ENCODE measurements at places on chromosomes 2 and 18.

DNA sequence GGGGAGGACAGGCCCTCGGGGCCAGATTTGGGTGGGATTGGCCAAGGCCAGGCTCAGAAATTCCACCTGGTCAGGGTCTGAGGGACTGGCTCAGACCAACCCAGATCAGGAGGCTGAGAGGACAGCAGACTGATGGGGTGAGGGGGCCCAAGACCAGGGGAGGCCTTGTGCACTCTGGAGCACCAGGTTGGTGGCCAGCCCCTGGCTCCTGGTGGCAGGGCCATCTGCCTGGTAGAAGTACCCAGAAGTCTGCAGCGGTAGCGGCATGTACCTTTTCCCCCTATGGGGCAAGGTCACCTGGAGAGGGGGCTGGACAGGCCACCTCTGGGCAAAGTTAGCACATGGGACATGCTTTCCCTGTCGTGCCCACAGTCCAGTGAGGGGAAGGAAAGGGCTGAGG, 21.2 kb upstream of the ODC1 start:
- no peak for DNase-seq

DNA sequence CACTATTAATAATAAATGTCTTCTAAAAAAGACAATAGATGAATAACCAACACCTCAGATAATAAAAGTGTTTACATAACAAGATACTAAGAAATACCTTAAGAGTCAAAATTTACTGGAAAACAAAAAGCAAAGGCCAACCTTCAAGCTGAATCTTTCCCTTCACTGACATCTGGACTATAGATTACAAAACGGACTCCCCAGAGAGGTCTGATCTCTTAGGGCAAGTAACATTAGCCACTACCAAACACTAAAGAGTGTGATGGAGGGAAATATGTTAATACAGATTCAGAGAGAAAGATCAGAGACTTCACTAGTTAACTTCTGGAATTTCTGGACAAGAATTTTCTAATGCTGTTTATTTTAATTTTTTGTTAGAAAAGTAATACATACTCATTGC, 13.9 kb downstream of the CLASP1 start:
- no peak for DNase-seq

DNA sequence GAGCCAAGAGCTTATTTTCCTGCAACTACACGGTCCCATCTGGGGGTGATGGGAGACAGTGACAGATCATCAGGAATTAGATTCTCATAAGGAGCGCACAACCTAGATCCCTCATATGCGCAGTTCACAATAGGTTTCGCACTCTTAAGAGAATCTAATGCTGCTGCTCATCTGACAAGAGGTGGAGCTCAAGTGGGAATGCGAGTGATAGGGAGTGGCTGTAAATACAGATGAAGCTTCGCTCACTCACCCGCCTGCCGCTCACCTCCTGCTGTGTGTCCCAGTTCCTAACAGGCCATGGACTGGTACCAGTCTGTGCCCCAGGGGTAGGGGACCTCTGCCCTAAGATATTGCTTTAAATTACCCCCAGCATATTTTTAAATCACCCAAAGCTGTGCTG, 10.8 kb downstream of the LRRFIP1 start:
- DNase-seq: no peak

DNA sequence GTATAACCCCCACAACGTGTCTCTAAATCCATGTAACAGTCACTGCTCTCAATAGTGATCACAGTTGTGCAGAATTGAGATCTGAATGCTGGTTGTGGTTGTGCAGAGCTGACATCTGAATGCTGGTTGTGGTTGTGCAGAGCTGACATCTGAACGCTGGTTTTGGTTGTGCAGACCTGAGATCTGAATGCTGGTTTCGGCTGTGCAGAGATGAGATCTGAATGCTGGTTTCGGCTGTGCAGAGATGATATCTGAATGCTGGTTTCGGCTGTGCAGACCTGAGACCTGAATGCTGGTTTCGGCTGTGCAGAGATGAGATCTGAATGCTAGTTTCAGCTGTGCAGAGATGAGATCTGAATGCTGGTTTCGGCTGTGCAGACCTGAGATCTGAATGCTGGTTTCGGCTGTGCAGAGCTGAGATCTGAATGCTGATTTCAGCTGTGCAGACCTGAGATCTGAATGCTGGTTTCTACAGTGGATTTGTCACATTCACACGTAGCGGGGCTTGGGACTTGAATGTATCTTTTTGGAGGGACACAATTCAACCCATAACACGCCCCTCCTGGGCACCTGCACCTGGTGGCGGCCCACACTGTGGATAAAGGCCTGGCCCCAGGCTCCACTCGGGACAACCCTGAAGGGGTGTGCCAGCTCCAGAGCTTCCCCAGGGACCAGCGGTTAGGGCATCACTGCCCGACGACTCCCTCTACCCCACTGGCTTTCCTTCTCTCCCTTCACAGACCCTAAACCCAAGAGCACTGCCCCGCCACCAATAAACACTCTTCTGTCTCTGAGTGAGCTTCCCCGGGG, 51.1 kb upstream of the SLC66A3 start:
- no peak for DNase-seq

GRCh38 chr18:70420146-70420898, 131.5 kb downstream of the SOCS6 start:
- DNase-seq: no peak

DNA sequence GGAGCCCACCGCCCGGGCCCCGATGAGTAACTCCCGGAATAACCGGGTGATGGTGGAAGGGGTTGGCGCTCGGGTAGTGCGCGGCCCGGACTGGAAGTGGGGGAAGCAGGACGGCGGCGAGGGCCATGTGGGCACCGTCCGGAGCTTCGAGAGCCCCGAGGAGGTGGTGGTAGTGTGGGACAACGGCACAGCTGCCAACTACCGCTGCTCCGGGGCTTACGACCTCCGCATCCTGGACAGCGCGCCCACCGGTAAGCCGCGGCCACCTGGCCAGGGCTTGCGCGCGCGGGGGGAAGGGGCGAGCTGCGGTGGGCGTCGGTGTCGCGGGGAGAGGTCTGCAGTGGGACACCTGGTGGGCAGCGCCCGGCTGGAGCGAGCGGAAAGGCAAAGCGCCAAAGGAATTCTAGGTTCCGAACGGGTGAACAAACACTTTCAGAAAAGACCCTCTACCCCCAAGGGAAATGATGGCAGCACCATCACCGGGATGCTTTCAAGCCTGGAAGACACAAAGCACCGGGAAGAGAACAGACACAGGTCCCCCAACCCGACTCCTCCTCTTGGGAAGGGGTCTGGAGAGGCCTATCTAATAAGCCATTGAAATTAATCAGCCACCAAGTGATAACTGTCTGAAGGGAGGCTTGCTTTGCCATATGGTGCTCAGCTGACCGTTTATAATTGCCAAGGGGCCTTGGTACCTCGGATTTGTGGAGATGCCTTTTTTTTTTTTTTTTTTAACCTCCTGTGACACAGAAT, 1.1 kb downstream of the MIB1 start:
- DNase-seq: no peak

GRCh38 chr2:138496096-138496651, 5.4 kb upstream of the SPOPL start:
- no peak for DNase-seq

DNA sequence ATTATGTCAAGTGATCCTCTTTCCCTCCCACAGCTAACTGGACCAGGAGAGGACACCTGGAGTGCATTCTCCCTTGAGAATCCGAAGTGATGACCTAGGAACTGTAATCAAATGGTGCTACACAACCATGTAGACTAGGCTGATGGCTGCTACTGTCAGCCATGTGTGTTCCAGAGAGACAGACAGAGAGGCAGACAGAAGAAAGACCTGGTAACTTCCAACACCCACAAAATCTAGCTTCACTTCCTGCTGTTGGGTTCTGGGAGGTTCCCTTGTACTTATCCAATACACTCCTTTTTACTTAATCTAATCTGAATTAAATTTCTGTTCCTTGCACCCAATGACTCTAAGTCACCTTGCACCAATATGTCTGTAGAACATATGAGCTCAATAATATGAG, 72.3 kb downstream of the AAK1 start:
- no peak for DNase-seq

DNA sequence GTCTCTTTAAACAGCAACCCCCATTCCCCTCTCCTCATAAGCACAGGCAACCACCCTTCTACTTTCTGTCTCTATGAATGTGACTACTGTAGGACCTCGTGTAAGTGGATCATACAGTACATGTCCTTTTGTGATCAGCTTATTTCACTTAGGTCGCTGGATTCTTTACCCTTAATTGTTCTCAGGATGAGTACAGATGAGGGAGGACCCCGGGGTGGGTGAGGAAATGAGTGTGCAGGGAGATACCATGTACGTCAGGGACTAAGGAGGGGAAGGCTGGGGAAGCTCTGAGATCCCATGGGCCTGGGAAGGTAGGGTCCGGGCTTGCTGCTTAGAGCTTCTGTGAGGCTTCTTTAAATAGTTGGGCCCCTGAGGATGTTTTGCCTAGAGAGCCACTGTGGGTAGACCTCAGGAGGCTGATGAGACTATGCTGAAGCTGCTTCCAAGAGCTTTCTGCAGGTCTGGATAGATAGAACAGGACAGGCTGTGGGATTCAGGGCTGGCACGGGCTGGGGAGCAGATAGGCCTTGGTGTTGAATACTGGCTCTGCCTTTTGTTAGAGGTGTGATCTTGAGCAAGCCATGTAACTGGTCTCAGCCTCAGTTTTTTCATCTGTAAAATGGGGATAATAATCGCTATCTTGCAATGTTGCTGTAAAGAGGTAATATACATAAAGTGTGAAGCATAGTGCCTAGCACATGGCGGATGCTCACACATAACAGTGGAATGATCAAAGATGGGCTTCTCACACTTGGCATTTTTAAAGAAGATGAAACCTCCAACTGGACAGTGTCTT, 155.3 kb downstream of the PRKCE start:
- no peak for DNase-seq

DNA sequence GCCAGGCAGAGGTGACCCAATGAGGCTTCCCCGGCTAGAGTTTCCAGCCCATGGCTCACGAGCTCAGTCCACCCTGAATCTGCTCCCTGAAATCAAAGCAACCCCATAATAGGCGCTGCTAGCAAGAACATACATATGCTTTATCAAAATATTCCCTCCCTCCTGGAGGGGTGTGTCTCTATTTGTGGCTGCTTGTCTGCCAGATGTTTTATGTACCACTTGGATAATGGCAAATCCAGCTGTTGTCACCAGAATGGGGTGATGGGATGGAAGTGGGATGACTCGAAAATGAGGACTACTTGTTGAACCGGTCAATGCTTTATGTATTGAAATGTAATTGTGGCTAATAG, 152.0 kb downstream of the GALNT14 start:
- no peak for DNase-seq

GRCh38 chr18:45370255-45371010, 244.8 kb upstream of the SLC14A2 start:
- DNase-seq: no peak

GRCh38 chr2:70767079-70767698, 811 bp downstream of the ADD2 start:
- DNase-seq: no peak

DNA sequence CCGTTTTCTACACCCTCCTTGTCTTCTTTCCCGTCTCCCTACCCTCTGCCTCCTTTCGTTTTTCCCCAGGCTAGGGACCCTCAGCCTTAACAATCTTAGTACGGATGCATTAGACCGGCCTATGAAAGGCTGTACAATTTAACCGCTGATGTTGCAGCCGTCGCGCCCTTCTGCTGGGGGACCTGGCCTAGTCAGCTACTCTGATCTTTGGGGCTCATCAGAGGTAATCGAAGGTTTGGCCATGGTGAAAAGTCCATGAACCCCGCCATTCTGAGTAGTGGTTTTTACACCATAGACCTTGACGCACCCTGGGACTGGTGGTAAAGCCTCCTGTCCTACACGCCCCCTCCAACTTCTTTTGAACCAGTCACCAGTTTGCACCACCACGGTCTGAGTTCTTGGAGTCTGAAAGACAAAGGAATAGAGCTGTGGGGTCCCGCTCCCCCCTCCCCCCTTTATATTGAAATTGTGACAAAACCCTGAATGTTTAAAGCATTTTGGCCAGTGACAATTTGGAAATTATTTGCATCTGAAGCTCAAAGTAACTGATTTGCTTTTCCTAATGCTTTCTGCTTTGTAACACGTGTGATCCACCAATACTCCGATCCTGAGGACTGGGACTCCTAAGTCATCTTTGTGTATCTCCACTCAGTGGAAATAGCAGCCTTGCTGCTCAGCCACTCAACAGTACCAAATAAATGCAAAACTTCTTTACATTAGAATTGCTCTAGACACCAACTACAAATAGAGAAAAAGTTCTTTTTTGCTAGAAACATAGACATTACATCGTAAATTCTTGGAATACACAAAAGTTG, 642 bp upstream of the SRSF7 start:
- DNase-seq: peak; percentile 85

- no peak for DNase-seq
Measured at GRCh38 chr2:53582556-53582955, 185.0 kb upstream of the CHAC2 start.

- DNase-seq: no peak
Measured at GRCh38 chr2:179613701-179614100, 247.7 kb downstream of the ZNF385B start.

GRCh38 chr2:120775194-120775593, 39.5 kb downstream of the GLI2 start:
- DNase-seq: no peak

- DNase-seq: no peak
Measured at GRCh38 chr2:45748239-45748638, 96.8 kb downstream of the PRKCE start.

DNA sequence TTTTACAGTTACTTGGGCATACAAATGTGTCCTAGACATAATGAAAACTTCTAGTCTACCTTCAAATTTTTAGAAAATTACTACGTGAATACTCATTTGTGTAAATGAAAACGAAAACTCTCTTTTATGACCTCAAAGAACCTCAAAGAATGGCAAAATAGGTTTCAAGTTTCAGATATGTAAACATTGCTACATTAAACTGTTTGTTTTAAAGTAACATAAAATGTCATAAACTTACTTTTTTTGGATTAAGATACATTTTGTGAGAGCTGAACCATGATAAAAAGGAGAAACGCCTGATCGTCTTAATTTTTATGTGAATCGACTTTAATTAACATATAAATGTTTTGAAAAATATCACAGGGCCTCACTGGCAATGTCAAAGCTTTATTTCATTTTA, 91.4 kb downstream of the PPP1R1C start:
- no peak for DNase-seq

DNA sequence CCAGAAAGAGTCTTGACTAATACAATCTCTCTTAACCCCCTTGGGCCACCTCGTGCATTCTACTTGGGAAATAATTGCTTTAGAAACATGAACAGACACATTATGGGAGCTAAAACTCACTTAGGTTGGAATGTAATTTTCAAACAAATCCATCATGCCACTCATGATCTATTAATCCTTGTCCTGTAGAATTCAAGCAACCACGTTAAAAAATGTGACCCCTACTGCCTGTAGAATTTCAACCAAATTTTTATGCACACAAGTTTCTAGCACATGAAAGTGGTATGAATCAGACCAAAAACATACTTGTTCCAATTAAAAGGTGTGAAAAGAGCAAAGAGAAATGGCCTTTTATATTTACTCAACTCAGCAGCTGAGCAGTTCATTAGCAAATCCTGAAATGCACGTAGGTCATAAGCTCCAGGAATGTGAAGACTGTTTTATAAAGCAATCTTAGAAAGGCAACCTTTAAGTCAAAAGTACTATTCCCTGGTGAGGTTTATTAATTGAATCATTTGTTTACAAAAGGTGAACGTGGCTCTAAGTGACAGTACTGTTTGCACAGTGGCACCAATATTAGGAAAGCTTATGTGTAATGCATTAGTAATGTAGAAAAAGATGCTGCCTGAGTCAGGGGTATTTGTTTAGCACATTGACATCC, 459.4 kb upstream of the UBE2E3 start:
- no peak for DNase-seq

Data from KG1 (cell line).